ENCODE measurements at places on chromosomes 11 and 22.
A peak's percentile ranks its signal among the peaks of the same experiment; 100 is the strongest.

- DNase-seq = no peak
- H3K4me3 ChIP-seq = no peak overlapping the region
- H3K36me3 ChIP-seq = no peaks in the 10 kb centered on the region
These were observed 14.5 kb upstream of the P4HA3 start for GRCh38 chr11:74325649-74326645.

GRCh38 chr11:1415631-1416030 is 25.9 kb downstream of the BRSK2 start:
- no peaks in the 10 kb centered on the region for H3K27me3 ChIP-seq
- H3K36me3 ChIP-seq = no peaks in the 10 kb centered on the region
- H3K4me1 ChIP-seq = no peaks in the 10 kb centered on the region
- no peak overlapping the region for H3K27ac ChIP-seq
- H3K4me3 ChIP-seq = no peak overlapping the region

GRCh38 chr11:128890216-128890542 is 977 bp upstream of the KCNJ5 start:
- no peak for DNase-seq
- H3K27ac ChIP-seq = no peak overlapping the region
- H3K4me3 ChIP-seq = no peak overlapping the region

DNA sequence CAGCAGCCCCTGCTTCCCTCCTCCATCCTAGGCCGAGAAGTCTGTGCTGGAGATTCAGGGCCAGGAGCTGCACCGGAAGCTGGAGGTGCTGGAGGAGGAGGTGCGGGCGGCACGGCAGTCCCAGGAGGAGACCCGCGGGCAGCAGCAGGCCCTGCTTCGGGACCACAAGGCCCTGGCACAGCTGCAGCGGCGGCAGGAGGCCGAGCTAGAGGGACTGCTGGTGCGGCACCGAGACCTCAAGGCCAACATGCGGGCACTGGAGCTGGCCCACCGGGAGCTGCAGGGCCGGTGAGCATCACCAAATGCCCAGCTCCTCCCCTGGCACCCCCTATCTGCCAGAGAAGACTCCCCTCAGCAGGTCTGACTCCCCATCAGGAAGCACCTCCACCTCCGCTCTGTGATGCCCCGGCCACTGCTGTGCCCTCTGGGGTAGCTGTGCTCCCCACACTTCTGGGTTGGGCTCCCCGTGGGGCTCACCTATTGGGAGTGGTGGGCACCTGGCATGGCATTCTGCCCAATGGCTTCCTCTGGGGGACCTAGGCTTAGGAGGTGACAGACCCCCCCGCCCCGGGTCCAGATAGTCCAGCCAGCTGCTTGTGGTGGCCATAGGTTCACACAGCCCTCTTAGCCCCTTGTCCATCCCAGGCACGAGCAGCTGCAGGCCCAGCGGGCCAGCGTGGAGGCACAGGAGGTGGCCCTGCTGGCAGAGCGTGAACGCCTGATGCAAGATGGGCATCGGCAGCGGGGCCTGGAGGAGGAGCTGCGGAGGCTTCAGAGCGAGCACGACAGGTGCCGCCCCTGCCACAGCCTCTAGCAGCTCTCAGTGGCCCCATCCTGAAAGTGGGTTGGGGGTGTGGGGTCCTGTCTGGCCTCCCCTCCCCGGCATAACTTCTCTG is 6.6 kb upstream of the RPS6KA4 start:
- H3K4me3 ChIP-seq = no peak overlapping the region
- peaks cover 24% of the 10 kb centered on the region for H3K4me1 ChIP-seq
- H3K27me3 ChIP-seq = no peaks in the 10 kb centered on the region
- no peak for DNase-seq

DNA sequence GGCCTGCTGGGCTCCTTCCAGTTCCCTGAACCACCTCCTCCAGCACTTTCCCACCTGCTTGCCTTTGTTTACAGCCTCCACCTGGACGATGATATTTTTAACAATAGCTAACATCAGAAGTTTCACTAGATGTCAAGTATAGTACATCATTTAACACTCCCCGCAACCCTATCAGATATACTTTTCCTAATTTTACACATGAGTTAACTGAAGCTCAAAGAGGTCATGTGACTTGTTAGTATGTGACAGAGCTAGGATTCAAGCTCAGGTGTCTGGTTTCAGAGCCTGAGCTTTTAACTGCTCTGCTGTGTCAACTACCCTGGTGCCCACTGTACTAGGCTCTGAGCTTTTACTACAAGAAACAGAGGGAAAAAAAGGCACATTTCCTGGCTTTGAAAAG is 14.3 kb upstream of the HPX start:
- H3K36me3 ChIP-seq = no peaks in the 10 kb centered on the region
- no peak overlapping the region for H3K4me3 ChIP-seq
- H3K27ac ChIP-seq = no peak overlapping the region
- no peaks in the 10 kb centered on the region for H3K27me3 ChIP-seq
- H3K4me1 ChIP-seq = peaks cover 16% of the 10 kb centered on the region

DNA sequence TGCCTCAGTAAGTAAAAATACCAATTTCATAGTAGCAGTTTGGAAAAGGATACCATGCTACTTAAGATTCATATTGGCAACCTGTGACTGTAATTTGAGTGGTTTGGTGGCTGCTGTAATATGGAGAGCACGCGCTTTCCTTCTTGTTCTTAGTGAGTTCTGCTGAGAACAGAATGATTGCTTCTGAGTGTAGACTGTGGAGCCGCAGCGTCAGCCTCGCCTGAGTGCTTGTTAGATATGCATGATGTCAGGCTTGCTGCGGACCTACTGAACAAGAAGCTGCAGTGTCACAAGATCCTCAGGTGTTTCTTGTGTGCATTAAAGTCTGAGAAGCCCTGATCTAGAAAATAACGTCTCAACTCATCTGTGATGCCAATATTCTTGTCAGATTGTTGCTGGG is 143.2 kb downstream of the ARHGAP42 start:
- no peaks in the 10 kb centered on the region for H3K4me1 ChIP-seq
- no peak for DNase-seq
- H3K36me3 ChIP-seq = no peaks in the 10 kb centered on the region
- no peaks in the 10 kb centered on the region for H3K27me3 ChIP-seq
- H3K27ac ChIP-seq = no peak overlapping the region

DNA sequence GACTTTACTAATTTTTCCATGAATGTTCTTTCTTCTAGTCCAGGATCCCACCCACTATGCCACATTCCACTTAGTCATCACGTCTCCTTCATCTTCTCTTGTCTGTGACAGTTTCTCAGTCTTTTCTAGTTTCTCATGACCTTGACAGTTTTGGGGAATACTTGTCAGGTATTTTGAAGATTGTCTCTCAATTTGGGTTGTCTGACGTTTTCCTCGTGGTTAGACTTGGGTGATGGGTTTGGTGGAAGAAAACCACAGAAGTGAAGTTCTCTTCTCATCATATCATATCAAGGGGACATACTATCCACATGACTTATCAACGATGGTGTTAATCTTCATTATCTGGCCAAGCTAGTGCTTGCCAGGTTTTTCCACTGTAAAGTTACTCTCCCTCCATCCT is 102.4 kb downstream of the LRRC32 start:
- no peaks in the 10 kb centered on the region for H3K4me1 ChIP-seq
- H3K27ac ChIP-seq = no peak overlapping the region
- H3K36me3 ChIP-seq = no peaks in the 10 kb centered on the region
- no peak overlapping the region for H3K4me3 ChIP-seq
- no peak for DNase-seq

- H3K4me3 ChIP-seq = no peak overlapping the region
- no peaks in the 10 kb centered on the region for H3K4me1 ChIP-seq
- no peak overlapping the region for H3K27ac ChIP-seq
- DNase-seq = peak; percentile 82
- no peaks in the 10 kb centered on the region for H3K27me3 ChIP-seq
- no peaks in the 10 kb centered on the region for H3K36me3 ChIP-seq
These were observed 19.3 kb upstream of the FXYD2 start for GRCh38 chr11:117843666-117844484.

DNA sequence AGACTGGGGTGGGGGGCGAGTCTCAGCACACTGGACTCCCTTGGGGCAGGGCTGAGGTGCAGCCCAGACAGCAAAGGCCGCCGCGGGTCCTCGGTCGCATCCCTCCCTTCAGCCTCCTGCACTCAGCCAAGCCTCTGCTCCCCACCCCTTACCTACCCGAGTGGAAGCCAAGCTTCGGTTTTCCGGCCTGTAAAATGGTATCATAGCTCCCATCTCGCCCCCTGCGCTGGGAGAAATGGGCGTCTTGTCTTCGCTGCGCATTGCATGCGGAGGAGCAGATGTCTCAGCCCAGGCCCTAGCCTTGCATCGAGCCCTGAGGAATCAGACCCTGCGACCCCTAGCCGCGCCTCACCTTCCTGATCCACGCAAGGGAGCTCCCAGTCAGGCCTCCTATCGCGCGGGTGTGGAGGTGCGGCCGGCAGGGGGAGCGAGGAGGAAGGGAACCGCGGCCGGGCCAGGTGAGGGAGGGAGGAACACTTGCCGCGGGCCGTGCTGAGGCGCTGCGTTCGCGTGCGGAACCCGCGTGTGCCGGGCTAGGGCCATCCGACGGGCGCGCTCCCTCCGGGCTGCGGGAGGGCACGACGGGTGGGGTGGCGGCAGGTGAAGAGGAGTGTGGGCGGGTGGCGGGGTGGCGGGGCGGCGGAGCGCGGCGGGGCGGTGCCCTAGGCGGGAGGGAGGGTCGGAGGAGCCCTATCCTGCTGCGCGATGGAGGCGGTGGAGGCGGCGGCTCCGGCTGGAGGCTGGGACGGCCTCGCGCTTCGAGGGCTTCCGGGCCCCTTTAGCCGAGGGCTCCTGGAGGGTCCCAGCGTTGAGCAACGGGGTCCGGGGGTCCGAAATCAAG is 4.1 kb upstream of the TBX1 start:
- no peaks in the 10 kb centered on the region for H3K36me3 ChIP-seq
- H3K27me3 ChIP-seq = no peaks in the 10 kb centered on the region
- no peak overlapping the region for H3K27ac ChIP-seq
- peaks cover 13% of the 10 kb centered on the region for H3K4me1 ChIP-seq
- no peak overlapping the region for H3K4me3 ChIP-seq

DNA sequence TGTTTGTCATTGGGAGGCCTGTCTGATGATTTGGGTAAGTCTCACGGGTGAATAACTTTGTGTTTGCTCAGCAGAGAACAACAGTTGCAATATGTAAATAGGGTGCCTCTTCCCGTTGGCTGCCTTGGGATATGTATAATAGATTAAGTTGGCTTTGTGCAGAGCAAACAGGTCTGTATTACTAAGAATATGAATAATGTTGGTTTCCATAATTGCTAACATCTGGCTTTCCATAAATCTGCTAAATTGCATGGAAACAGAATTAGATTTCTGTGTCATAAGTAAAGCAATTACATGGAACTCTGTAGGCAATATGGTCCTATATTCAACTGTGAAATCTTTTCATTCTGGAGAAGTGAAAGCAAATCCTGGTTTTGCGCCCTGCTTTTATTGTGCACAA is 636.0 kb upstream of the ANO5 start:
- H3K27ac ChIP-seq = no peak overlapping the region
- no peak for DNase-seq
- H3K36me3 ChIP-seq = no peaks in the 10 kb centered on the region

- no peak overlapping the region for H3K27ac ChIP-seq
- no peak overlapping the region for H3K4me3 ChIP-seq
- H3K27me3 ChIP-seq = no peaks in the 10 kb centered on the region
- DNase-seq = no peak
These were observed 26.5 kb upstream of the SOX6 start for GRCh38 chr11:16382638-16383380.

GRCh38 chr11:126354631-126355323 is 709 bp upstream of the ST3GAL4 start:
- no peaks in the 10 kb centered on the region for H3K27me3 ChIP-seq
- peaks cover 24% of the 10 kb centered on the region for H3K4me1 ChIP-seq
- H3K27ac ChIP-seq = peak overlapping the region; percentile 60
- H3K4me3 ChIP-seq = peak overlapping the region; percentile 78

DNA sequence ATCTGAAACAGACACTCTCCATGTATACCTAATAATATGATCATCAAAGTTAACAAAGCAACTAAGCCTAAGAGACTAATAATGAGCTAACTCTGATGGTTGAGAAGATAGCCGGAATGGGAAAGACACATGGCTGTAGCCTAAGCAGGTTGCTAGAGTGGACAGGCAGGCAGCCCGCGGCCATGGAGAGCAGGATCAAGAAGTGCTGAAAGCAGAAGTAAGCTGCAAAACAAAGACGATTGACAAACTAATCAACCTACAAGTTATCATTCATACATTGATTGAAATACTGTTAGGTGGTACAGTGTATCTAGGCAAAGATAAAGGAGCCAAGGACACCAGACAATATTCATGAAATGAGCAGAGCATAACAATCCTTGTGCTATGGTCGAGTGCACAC is 29.3 kb downstream of the SLN start:
- H3K36me3 ChIP-seq = no peaks in the 10 kb centered on the region
- no peak for DNase-seq
- H3K4me1 ChIP-seq = no peaks in the 10 kb centered on the region

- DNase-seq = no peak
- no peak overlapping the region for H3K4me3 ChIP-seq
- no peak overlapping the region for H3K27ac ChIP-seq
- no peaks in the 10 kb centered on the region for H3K36me3 ChIP-seq
These were observed 35.4 kb downstream of the SDHD start for GRCh38 chr11:112121981-112122615.

- H3K27me3 ChIP-seq = no peaks in the 10 kb centered on the region
- H3K36me3 ChIP-seq = no peaks in the 10 kb centered on the region
- peaks cover 17% of the 10 kb centered on the region for H3K4me1 ChIP-seq
- DNase-seq = peak; percentile 97
- peak overlapping the region; percentile 61 for H3K27ac ChIP-seq
These were observed 45.7 kb upstream of the DEFB108B start for GRCh38 chr11:71787098-71787823.

GRCh38 chr11:118648291-118648690 is 31.2 kb downstream of the TREH start:
- H3K4me1 ChIP-seq = no peaks in the 10 kb centered on the region
- no peaks in the 10 kb centered on the region for H3K27me3 ChIP-seq
- H3K27ac ChIP-seq = no peak overlapping the region
- no peak overlapping the region for H3K4me3 ChIP-seq
- DNase-seq = no peak

- DNase-seq = peak; percentile 80
- H3K36me3 ChIP-seq = no peaks in the 10 kb centered on the region
- H3K4me1 ChIP-seq = peaks cover 43% of the 10 kb centered on the region
- H3K27ac ChIP-seq = peak overlapping the region; percentile 43
These were observed 9.4 kb downstream of the IGSF9B start for GRCh38 chr11:133947321-133947756.

DNA sequence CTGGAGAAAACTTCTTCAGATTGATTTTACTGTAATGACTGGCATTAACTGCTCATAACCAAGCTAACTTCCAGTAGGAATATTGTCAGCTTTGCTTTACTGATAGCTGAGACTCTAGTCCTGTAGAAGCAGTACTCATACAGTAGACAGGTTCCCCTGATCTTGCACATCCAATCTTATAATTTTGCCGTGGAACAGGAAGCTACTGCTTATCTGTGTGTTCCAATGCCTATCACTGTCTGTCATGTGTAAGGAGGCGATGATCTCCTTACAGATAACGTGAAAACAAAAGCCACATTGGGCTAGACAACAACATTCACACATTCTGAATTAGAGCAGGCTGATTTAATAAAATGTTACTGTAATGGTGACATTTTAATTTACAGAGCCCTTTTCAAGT is 13.2 kb downstream of the HSD17B12 start:
- H3K27me3 ChIP-seq = no peaks in the 10 kb centered on the region
- H3K4me3 ChIP-seq = peak overlapping the region; percentile 49
- DNase-seq = peak; percentile 57
- H3K27ac ChIP-seq = peak overlapping the region; percentile 92
- H3K36me3 ChIP-seq = peaks cover 29% of the 10 kb centered on the region
- peaks cover 95% of the 10 kb centered on the region for H3K4me1 ChIP-seq

- peak overlapping the region; percentile 81 for H3K4me3 ChIP-seq
- no peak overlapping the region for H3K27ac ChIP-seq
- peaks cover 33% of the 10 kb centered on the region for H3K4me1 ChIP-seq
- DNase-seq = peak; percentile 85
These were observed 711 bp downstream of the FDX1 start for GRCh38 chr11:110430267-110431050.
